Hematopoietic multipotent progenitor cell treated with erythropoietin and hydrocortisone succinate and interleukin-3 and kit ligand, for 8 days (in vitro differentiated cells): ENCODE measurements at places on chromosomes 7 and 10.

GRCh38 chr10:86329093-86329710, 37.4 kb downstream of the GRID1 start:
- no peak for DNase-seq

GRCh38 chr10:100998183-100998990, 1.2 kb upstream of the LZTS2 start:
- DNase-seq, result peak; percentile 86

DNA sequence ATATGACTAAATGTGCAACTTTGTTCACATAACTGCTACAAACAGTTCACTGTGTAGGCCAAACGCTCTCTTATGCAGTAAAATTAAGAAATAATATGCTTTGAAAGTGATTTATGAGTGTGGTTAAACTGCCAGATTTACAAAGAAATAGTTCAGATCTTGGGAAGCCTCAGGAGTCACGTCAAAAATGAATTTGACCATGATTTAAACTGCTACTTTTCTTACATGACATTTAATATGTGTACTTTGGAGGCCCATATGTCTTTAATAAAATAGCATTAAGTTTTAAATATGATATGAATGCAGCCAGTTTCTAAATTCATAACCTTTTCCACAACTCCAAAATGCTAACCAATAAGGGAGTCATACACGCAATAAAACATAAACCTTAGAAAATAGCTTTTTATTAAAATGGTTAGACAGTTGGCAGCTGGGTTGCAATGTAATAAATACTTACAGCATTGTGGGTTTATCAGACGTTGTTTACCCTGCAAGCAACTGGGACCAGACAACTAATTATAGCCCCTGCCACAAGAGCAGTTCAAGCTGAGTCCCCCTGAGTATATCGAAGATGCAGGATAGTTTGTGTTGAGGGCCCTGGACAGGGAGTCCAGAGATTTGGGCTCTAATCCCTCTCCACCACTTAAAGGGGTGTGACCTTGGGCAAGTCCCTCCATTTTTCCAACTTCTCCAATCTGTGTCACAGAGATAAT, 640.4 kb downstream of the LRMDA start:
- DNase-seq, result no peak

DNA sequence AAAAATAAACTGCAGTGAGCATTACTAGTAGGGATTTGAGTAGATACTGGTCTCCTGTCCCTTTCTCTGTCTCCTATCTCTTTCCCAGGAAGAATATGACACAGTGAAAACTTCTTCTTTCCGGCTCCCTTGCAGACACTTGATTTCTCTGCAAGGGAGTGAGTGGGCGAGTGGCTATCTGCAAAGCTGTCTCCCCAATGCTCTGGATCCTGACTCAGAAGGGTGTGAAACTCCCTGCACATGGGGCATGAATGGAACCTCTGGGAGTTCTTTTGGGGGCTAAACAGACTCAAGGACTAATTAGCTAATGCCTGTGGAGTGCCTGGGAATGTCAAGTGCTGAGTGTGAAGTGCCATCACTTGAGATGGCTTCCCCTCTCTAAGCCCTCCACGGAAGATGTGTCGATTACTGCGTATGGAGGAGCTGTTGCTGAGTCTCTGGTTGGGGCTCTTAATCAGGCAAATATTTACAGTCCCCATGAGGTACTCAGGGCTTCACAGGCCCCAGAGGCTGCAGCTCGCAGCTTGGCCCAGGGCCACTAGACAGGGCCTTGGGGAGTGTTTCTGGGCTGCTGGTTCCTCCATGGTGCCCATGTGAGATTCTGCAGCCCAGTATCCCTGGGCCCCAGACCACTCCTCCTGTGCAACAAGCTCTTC, 139.8 kb downstream of the RPS24 start:
- no peak for DNase-seq

- no peak for DNase-seq
These were observed 35.1 kb downstream of the UMAD1 start for GRCh38 chr7:7675686-7676085.

GRCh38 chr7:7417851-7418250, 117.8 kb downstream of the COL28A1 start:
- no peak for DNase-seq

GRCh38 chr7:99229234-99229633, 21.3 kb upstream of the KPNA7 start:
- DNase-seq, result no peak

GRCh38 chr10:55500931-55501559, 700.0 kb upstream of the PCDH15 start:
- DNase-seq, result peak; percentile 32

- no peak for DNase-seq
These were observed 2.4 kb upstream of the NKX6-2 start for GRCh38 chr10:132788180-132788830.

DNA sequence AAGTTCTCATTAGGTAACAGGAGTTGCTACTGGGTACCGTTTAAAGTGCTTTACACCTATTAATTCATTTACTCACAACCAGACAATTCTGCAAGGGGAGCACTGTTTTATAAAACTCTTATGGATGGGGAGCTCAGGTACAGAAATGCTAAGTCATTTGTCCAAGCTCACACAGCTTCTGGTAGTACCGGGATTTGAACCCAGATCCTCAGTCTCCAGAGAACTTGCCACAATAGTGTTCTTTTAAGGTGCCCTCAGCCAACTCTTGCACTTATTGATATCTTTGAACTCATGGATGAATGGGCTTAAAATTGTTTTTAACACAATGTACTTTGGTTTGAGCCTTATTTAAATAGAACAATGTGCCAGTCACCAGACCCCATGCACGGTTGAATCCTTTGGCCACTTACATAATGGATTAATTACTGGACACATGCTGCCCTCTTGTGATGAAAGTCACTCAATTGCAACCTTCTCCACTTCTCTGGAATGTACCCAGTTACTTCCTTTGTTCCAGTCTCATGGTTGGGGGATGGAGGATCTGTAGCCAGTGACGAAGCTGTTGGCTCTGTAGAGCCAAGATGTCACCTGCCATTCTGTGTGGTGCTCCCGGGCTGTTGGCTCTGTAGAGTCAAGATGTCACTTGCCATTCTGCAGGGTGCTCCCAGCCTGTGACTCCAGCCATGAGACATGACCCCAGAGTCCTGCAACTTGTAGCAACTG, 65.6 kb downstream of the NOD1 start:
- DNase-seq, result peak; percentile 83

DNA sequence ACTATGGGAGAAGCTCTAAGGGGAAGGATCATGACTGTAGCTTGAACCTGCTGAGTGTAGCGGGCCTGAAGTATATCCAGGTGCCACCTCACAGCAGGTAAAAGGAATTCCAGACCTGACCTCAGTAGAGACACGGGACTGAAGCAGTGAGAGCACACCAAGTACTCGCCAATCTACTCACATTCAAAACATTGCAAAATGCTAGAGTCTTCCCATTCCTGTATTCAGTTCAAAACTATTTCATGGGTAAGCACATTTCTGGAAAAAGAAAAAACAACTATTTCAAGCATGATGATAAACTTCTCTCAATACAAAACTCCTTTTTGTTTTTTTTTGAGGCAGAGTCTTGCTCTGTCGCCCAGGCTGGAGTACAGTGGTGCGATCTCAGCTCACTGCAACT, 121.9 kb upstream of the AUTS2 start:
- no peak for DNase-seq

- DNase-seq, result no peak
These were observed 160.9 kb downstream of the LRRC4 start for GRCh38 chr7:127870231-127870907.

DNA sequence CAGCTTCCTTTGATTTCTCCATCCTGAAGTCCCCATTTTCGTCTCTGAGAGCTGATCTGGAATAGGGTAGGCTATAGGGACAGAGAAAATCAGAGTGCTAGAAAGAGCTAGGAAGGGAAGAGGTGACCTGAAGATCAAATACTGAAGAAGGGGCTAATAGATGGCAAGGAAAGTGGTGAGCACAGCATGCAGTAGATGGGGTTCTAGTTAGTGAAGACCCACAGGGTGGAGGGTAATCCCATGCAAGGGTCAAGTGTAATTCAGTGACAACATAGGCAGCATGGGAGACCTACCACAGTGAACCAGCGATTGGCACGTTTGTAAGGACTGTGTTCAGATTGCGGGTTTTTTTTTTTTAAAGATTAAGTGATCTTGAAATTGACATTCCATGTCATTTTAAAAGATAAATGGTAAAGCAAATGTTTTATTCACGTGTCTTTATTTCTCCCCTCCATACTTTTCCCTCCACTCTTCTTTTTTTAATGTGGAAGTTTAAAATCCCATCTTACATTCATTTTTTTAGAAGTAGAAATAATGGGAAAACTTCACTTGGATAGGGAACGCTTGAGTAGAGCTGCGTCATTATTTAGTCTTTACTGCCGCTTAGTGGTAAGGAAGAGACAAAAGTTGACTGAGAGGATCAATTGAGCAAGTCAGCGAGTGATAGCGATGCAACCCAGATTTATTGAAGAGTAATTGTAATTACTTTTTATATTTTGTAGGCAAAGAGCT, 21.0 kb upstream of the ABI1 start:
- peak; percentile 73 for DNase-seq

DNA sequence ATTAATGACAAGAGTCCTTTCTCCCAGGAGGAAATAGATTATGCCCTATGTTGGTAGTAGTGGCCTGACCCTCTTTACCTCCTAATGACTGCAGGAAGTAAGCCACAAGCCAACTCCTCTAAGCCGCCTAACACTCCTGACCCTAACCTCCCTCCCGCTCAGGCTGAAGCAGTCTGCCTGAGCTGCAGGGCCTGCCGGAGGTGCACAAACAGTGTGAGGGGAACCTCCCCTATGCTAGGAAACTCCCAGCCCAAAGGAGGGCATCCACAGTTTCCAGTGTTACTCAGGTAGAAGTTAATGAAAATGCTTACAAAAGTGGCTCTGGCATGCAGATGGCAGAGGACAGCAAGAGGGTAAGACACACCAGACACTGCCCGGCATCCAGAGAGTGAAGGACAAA, 294.4 kb upstream of the GALNT17 start:
- DNase-seq, result no peak

DNA sequence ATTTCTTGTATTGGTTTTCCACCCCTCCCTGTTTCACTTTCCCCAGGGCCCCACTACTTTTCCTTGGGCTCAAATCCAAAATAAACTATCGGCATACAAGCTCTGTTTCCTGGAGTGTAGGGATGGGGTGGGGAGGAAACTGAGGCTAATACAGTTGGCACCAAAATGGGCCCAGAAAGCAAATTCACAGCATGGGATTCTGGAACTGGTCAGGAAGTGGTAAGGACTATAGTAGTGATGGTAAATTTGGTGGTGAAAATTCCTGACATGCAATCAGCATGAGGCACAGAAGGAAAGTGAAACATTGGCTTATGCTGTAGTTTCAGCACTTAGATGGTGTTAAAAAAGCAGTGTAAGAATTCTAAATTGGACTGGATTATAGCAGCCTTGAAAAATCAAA, 8.7 kb upstream of the SAMD9L start:
- no peak for DNase-seq

GRCh38 chr10:122271076-122271475, at the start of gene BTBD16:
Gene BTBD16, plus strand, starts transcription at chr10:122271296. Its CDS starts 3,786 bp downstream, at chr10:122275082.
- DNase-seq, result no peak

GRCh38 chr10:25678666-25679065, 255.4 kb upstream of the MYO3A start:
- DNase-seq, result no peak

GRCh38 chr10:77516575-77516974, 121.0 kb downstream of the KCNMA1 start:
- DNase-seq, result no peak

DNA sequence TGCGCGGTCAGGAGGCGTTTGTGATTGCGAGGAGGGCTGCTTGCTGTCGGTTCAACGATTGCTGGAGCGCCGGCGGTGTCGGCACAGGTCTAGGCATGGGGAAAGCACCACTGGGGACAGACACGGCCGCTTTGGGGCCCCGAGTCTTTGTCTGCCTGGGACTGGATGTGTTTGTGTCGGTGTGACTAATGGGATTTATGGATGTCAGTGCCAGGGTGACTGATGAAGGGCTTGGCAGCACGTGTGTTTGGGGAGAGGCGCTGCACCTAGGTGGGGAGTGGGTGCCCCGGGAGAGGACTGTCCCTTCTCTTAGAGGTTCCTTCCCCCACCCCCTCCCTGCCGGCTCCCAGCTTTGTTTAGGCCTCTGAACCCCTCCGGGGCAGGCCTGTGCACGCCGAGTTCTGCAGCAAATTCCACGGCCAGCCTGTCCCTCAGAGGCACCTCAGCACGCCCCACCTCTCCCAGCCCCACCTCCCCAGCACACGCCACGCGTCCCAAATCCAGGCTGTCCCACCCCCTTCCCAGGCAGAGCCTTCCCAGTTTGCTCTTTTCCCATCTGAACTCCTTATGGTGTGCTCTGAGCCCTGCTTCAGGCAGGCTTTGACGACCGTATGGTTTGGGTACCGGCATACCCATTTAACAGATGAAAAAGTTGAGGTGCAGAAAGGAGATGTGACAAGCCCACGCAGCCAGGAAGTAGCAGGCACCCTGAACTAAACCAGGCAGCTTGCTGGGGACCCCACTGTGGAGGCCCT, 6.4 kb upstream of the TNRC18 start:
- DNase-seq, result peak; percentile 50

- peak; percentile 30 for DNase-seq
These were observed 10.9 kb downstream of the NPFFR1 start for GRCh38 chr10:70272925-70273316.

GRCh38 chr7:140060243-140060630, 2.5 kb downstream of the PARP12 start:
- DNase-seq, result no peak

DNA sequence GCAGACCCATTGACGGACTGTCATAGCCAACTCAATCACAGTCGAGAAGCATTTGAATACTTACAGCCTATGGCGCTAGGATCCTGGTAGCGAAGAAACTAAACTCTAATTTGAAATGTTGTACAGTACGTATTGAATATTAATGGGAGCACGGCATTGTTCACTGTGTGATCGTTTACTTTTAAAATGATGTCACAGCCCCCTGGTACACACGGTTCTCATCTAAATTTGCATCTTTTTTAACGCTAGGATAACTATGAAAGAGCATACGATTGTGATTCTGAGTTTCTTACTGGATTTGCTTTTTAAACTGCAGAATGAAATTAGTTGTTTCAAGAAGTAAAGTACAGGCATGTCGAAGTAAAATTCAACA, 895 bp upstream of the NAPEPLD start:
- no peak for DNase-seq

- no peak for DNase-seq
These were observed 63.2 kb downstream of the PRPF18 start for GRCh38 chr10:13649844-13650520.

DNA sequence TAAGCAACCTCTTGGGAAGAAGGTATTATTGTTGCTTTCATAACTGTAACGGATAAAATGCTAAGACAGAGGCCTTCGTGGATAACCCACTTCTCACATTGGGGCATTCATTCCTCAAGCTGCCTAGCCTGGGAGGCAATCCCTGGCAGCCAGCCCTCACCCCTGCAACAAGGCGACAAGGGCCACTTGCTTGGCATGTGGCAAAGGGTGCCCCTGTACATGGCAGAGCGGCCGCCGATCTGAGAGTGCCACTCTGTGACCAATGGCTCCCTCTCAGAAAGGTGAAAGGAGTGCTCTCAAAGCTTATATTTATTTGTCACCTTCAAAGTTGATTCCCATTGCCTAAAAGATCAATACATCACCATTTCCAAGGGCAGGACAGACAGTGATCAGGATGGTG, 31.9 kb downstream of the EBF3 start:
- no peak for DNase-seq

- DNase-seq, result no peak
These were observed 180.5 kb upstream of the PPP1R3A start for GRCh38 chr7:114099337-114099736.
